ENCODE measurements at places on chromosomes 12 and 14.

GRCh38 chr12:65787056-65787865 is 37.0 kb upstream of the HMGA2 start:
- no peak for DNase-seq

GRCh38 chr14:36723530-36723929 is 61.9 kb downstream of the PAX9 start:
- DNase-seq = no peak

GRCh38 chr14:89775946-89776345 is 178.6 kb downstream of the EFCAB11 start:
- DNase-seq = no peak

DNA sequence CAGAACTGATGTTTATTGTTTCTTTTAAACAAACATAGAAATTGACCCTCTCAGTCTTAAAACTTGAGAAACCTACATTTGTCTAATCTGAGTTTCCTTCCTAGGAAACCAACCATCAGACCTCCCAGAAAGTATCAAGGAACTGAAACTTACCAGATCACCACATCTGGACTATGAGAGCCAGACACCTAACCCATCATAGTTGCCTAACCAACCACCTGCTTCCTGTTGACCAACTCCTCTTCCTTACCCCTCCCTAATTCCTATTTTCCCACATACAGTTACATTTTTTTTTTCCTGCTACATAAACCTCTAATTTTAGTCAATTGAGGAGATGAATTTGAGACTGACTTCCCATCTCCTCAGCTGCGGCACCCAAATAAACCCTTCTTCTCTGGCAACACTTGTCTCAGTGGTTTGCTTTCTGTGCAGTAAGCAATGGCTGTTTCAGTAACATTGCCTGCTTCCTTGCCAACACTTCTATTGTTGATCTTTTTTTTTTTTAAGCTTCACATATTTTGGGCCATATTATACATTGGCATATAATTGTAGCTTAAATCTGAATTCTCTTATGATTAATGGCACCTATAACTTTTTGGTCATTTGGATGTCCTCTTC is 34.3 kb downstream of the KLRD1 start:
- DNase-seq = no peak

GRCh38 chr12:126932156-126932555 is 1334.8 kb upstream of the TMEM132C start:
- no peak for DNase-seq

DNA sequence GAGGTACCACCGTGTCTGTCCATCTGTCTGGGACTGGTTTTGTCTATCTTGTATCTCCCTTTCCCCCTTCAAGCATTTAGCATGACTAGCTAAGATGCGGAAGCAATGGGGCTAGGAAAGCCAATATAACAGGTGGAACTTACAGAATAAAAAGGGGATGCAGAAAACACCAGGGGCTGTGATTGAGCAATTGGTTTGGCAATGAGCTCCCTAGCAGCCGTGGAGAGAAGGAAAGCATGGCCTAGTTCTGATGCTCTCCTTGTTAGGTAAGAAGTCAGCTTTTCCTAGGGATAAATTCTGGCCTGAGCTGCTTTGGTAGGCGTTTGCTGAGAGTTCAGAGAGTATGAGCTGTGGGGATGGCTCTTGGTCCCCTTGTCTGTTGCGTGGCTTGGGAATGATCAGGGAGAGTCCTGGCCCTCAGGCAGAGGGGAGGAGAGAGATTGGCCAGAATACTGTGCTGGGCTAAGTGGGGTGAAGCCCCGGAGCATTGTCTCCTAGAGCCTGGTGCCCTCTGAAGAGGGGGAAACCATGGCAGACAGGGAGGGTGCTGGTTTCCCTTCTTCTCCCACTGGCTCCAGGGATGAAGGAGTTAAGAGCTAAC is 7.1 kb downstream of the SETD1B start:
- DNase-seq = no peak

GRCh38 chr12:24230061-24230701 is 280.7 kb upstream of the SOX5 start:
- peak; percentile 59 for DNase-seq

GRCh38 chr14:54489318-54489683 is 521 bp upstream of the GMFB start:
- no peak for DNase-seq

GRCh38 chr14:32900547-32900946 is 38.1 kb upstream of the NPAS3 start:
- DNase-seq = no peak

- DNase-seq = no peak
Measured at GRCh38 chr14:105876158-105876557, 349.8 kb downstream of the TMEM121 start.

DNA sequence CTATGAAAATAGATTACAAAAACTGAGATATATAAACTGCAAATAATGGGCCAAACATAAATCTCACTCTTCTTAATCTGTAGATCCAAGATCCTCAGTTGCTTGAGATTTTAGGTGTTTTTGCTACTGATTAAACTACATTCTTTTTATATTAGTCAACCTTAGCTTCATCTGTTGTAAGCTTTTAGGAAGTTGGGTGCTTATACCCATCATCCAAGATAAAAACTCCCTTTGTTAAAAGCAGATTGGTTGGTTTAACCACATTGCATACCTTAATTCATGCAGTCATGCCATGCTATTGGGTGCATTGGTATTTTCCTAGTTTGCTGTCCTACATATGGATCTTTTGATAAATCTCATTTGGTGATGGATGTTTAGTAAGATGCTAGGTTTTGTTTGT is 46.2 kb upstream of the DIP2B start:
- no peak for DNase-seq

- no peak for DNase-seq
Measured at GRCh38 chr14:50303744-50304471, 8.1 kb downstream of the L2HGDH start.

GRCh38 chr12:58433959-58434358 is 486.3 kb downstream of the LRIG3 start:
- no peak for DNase-seq

DNA sequence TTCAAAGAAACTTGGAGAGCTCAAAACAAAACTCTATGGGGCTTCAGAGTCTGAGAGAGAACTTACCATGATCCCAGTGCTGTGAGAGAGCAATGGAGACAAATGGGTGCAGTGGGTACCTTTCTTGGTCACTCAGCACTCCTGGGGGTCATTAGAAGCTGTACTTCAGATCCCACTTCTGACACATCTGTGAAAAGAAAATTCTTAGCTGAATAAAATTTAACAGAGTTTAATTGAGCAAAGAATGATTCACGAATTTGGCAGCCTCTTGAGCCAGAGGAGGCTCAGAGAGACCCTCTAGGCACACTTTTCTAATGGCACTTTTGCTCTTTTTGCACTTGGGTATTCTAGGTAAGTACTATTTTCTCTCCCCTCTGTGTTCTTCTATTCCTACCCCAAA is 96.8 kb upstream of the SYT10 start:
- DNase-seq = no peak

DNA sequence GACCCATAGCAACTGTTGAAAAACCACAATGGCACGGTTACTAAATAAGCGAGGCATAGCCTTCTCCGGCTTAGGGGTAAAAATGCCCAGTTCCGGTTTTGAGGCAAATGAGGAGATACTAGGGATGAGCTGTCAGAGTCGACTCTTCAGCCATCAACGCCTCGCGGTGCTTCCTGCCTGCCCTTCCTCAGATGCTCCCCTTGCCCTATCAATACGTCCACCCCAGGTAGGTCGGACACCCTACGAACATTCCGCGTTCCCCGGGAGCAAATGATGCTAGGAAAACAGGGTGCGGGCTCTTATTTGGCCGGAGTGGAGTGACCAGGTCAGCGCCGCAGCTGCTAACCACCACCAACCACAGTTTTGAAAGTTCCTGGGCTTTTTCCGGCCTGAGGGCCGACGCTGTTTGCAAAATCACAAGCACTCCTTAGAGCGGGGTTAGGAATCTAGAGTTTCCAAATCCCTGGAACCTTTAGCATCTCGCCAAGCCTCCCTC is 1.2 kb downstream of the SRSF9 start:
- no peak for DNase-seq

DNA sequence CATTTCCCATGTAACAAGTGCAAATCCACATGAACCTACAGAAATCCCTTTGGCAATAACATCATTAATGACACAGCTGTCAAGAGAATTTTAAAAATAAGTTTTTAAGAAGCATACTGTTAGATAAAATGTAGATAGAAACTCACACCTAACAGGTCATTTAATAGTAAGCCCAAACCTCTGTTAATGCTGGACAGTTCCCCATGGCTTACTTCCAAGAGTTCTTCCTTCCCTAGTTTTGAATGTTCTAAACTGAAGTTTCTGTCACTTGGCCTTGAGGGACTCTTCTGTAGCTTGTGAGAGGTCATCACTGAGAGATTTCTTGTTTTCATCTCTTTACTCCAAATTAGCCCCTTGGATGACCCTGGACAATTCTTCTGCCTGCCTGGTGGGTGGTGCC is 22.7 kb downstream of the OTX2 start:
- DNase-seq = no peak

- DNase-seq = no peak
Measured at GRCh38 chr14:75515629-75515996, 6.7 kb upstream of the BATF start.

DNA sequence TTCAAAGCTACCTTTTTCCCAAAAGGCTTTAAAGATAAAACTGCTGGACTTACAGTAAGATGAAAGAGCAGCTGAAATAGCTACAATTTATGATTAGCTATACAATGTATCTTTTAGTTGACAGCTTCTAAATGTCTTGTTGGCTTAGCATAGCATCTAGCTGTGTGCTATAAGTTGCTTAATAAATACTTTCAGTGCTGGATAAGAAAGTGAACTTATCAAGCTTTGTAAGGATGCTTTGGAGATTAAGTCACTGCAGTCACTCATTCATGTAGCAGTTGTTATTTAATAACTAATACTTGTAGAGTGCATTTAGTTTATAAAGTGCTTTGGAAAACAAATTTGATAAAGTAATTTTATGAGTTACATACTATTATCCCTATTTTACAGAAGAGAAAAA is 14.6 kb downstream of the CFAP54 start:
- no peak for DNase-seq

DNA sequence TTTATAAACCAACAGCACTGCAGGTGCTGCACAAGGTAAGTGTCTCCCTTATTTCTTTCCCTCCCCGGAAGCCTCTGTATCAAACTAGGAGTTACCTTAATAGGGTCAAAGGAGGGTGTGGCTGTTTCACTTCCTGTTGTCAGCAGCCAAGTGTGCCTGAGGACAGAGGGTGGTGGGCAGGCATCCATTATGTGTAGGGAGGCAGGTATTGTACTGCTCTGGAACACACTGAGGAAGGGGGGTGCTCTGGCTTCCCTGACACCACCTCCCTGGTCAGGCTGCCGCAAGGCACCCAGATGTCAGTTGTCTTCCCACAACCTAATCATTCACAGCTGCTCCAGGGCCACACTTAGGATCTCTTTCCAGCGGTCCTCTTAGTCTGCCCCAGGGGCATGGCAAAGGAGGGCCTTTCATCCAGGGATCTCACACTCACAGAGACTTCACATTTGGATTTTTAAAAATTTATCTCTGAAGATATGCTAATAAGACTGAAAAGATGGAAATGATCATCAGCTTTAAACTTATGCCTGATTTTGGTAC is 132.0 kb upstream of the ARHGAP5 start:
- no peak for DNase-seq

DNA sequence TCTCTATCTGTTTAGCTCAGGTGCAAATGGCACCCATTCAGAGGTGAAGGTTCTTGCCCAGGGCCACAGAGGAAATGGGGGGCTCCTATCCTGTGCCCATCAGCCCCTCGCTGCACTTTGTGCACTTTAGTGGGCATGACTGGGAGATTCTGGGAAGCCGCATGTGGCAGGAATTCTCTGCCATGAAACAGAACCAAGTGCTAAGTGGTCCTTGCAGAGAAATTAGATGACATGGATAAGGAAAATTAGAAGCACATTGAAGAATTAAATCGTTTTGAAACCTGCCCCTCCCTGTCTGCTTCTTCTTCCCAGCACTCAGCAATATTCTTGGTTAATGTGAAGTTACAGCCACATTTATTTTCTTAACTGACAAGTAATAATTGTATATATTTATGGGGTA is 185.2 kb upstream of the RTL1 start:
- no peak for DNase-seq

DNA sequence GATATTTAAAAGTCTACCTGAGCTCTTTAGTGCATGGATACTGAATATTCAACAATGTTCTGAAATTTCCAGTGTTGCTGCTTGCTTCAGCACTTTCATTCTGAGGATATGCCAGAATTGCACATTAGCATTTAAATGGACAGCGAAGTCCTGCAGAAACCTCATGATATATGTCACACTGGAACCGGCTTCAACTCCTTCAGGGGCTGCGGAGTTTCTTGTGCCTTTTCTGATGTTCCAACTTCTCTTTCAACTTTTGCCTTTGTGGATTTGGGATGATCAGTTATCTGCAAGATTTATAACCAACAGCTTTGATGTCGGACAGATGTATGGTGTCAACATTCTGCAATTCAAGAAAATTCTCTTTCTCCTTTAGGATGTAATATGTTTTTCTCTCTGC is 142.5 kb upstream of the LMNTD1 start:
- no peak for DNase-seq

GRCh38 chr12:88334271-88334670 is 192.2 kb downstream of the TMTC3 start:
- DNase-seq = no peak

DNA sequence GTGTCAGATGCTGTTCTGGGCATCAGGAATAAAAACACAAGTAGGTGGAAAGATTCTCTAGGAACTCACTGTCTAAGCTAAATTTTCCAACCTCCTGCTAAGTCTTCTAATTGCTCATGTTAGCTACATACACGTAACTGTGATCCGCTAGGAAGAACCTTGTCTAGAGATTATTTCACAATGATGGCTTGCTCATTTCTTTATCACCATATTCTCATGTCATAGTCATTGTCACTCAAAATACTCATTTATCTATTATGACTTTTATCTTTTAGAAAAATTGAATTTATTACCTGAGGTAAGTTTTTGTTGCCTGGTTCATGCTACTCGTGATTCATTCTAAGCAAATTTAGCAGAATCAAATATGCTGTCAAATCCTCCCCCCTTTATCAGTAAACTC is 1402.4 kb upstream of the FLRT2 start:
- DNase-seq = no peak

- DNase-seq = no peak
Measured at GRCh38 chr12:68414988-68415387, 82.8 kb upstream of the MDM1 start.

- no peak for DNase-seq
Measured at GRCh38 chr14:89331398-89331797, 85.6 kb downstream of the FOXN3 start.

DNA sequence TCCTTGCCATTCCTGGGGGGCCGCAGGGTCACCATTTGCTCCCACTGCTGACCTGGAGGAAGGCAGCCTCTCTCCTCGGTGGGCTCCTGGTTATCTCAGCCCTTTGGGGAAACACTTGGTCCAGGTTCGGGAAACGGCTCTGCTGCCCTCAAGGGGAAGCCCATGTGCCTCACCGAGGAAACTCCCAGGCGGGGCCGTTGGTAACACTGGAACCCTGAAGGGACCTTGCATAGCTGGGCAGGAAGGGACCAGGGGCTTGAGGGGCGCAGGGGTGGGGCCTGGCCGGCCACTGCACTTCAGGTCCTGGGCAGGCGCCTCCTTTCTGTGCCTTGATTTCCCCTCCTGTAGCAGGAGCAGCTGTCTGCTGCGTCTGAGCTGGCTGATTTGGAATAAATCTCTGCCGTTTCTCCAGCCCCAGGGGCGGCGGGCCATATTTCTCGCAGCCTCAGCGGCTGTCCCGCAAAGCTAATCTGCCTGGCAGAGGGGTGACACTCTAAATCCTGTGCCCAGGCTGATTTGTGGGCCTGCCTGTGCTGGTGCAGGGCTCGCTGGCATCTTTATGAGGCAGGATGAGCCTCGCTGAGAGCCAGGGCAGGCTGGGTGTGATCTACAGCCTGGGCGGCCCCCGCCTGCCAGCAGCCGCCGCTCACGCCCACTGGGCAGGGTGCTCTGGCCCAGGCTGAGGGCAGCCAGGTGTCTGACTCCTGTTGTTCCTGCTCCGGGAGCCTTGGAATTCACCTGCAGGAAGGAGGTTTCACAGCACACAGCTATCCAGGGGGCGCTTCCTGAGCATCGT is 49.7 kb downstream of the KIF26A start:
- DNase-seq = no peak

Data from endothelial cell of umbilical vein (primary cell).